ENCODE measurements at places on chromosomes 2 and 18.

GRCh38 chr2:72913486-72914205, 3.7 kb upstream of the EMX1 start:
- no peak for DNase-seq

GRCh38 chr2:72438364-72438763, 290.7 kb upstream of the CYP26B1 start:
- no peak for DNase-seq

DNA sequence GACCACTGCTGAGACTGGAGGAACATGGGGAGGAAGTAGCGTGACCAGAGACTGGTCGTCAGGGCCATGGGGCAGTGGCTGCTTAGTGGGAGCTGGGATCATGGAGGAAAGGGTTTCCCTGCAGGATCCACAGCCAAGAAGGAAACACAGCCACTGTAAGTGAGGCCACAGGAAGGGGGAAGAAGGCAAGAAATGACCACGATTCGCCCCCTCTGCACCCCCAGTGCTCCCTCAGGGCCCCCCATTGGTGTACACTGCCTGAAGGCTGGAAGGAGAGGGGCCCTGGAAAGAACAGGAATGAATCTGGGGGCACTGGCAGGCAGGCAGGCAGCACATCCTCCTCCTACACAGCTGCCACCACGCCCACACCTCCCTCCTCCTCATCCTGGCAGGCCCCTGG, 62.5 kb upstream of the RMDN2 start:
- DNase-seq = no peak

GRCh38 chr2:166381-166780, 97.5 kb downstream of the SH3YL1 start:
- no peak for DNase-seq

DNA sequence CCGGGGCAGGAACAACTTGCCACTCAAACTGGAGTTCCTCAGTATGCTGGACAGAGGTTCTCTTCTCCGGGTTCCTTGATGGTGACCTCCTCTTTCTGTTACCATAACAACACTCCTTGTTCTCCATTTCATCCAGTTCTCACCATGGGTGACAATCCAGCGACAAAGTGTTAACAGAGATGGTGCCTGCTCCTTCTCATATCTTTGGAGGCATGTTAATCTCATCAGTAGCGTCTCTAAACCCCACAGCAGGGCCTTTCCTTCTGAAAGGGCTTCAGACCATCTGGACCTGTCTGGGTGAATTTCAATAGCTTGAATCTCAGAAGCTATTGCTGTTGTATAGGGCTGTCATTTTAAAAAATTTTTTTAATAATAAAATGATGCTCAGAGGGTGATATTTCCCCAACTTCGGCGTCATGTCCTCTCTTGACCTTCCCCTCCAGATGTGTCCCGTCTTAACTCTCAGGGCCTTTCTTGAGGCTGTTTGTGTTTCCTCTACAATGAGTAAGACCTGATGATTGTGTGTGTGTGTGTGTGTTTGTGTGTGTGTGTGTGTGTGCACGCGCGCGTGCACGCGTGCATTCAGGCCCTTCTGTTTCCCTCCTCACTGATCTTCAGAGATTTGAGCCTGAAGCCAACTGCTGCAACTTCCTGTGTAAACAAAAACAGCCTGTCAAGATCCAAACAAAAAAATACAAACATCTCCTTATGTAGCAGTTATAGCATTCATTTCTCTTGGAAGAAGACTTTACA, 24.3 kb upstream of the CETN1 start:
- no peak for DNase-seq

GRCh38 chr2:103785432-103785831, 1023.6 kb downstream of the TMEM182 start:
- DNase-seq = no peak

- no peak for DNase-seq
These were observed 116.9 kb upstream of the FHL2 start for GRCh38 chr2:105515581-105516415.

- no peak for DNase-seq
These were observed 19.7 kb downstream of the CCDC102B start for GRCh38 chr18:68817584-68817983.

DNA sequence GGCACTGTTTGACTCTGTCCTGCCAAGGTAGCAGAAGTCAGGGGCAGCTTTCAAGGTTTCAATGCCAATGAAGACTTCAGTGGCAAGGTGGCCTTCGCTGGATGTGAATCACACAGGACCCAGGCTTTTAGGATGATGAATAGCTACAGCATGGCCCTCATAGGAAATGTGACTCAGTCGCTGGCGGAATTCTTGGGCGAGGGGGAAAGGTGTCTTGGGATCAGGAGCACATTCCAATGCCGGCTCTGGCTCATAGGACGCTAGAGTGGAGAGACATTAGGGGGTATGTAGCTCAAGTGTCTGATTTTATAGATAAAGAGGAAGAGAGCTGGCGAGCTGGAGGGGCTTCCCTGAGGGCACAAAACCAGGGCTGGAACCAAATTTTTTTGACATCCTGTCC, 68.6 kb downstream of the SMIM21 start:
- DNase-seq = no peak

DNA sequence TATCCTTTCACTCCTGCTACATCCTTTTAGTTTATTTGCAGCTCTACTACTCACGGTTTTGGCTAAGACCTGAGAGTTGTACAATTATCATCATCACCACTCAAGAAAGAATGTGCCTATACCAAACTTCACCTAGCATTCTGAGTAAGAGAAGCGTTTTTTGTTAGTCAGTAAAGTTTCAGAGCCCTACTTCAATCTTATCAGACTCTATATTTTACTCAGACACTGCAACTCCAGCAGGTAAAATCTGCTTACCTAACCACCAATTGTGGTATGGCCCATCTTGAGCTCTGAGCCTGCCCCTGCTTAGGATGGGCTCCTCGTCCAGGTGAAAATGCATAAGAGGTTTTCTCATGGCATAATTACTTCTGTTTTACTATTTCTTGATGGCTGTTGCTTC, 37.1 kb downstream of the ICOS start:
- no peak for DNase-seq

DNA sequence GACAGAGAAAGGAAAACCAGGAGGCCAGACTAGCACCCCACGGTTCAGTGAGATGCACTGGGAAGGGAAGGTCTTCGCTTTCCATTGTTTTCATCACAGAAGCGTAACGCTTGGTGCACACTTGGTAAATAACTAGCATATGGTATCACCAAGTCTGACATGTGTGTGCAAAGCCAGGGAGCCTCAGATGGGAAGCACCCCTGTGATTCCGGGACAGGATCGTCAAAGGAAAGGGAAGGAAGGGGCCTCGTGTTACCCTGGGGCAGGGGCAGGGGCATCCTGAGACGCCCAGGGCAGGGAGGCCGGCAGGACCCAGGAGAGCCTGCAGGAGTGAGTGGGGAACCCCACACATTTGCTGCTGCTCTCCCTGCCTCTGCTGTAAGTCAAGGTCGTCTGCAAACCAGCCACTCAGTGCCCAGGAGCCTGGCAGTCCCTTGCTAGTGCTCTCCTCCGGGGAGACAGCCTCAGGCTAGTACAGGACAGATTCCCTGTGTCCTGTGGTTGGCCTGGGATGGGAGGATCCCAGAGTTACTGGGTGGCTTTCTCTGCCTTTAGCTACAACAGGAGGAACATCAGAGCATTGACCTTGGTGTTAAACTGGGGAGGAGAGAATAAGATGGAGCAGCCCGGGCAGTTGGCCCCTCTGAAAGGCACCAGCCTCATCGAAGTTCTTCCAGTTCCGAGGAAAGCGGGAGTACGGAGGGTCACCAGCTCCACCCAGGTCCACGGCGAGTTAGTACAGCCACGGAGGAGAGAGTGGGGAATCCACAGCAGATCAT, 192.5 kb downstream of the NDUFA10 start:
- no peak for DNase-seq

DNA sequence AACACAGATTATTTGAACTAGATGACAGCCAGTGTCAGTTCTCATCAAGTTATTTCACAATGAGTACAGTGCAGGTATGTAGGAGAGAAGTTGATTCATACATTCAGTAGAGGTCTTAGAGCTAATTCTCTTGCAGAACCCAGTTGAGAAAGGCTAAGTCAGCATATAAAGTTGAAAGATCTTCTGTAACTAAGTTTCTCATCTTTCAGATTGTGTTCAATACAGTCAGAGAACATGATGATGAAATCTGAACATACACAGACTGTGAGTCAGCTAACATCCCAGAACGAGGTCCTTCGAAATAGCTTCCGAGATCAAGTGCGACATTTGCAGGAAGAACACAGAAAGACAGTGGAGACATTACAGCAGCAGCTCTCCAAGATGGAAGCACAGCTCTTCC, 41.9 kb upstream of the LIMS1 start:
- DNase-seq = no peak

DNA sequence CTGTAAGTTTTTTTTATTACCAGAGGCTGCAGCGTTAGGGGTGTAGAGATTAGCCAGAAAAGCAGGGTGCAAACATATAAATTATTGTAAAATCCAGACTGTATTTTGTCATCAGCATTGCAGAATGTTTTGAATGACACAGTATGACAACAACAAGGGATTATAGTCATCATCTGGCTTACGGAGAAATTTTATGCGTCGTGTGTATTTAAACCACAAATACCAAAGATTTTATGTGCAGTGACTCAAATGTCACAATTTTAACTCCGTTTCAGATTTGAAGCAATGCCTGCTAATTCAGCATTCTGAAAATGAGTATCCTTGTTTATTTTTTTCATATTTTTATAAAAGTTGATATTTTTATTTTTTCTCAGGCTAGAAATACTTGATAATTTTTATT, 19.4 kb upstream of the TMX3 start:
- DNase-seq = no peak

- no peak for DNase-seq
These were observed 62.8 kb downstream of the INO80D start for GRCh38 chr2:206023183-206023582.

GRCh38 chr2:39228413-39229209, 15.2 kb downstream of the CDKL4 start:
- DNase-seq = no peak

DNA sequence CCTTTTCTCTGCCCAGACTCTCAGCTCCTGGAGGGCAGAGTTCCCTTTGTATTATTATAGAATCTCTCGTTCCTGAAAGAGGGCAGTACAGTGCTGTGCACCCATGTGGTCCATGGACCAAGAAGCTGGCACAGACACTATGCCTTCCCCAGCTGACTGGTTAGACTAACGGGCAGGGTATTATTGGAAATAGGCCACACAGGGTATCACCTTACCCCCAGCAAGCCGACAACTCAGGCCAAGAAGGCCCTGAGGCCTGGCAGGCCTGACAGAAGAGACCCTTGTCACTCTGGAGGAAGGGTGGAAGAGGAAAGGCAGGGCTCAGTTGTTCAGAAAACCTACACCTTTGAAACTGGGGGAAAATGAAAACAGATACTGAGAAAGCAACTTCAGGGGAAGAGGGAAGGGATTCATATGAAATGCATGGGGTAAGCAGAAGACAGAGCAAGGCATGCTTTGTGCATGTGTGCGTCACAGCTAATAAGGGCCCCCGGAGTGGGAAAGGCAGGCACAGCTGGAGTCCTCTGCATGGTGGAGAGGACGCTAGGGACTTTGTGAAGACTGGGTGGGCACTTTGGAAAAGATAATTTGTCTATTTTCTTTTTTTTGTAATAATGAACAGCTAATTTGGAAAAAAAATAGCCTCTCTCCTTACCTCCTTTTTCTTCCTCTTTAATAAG, 476.8 kb upstream of the CELF4 start:
- no peak for DNase-seq

DNA sequence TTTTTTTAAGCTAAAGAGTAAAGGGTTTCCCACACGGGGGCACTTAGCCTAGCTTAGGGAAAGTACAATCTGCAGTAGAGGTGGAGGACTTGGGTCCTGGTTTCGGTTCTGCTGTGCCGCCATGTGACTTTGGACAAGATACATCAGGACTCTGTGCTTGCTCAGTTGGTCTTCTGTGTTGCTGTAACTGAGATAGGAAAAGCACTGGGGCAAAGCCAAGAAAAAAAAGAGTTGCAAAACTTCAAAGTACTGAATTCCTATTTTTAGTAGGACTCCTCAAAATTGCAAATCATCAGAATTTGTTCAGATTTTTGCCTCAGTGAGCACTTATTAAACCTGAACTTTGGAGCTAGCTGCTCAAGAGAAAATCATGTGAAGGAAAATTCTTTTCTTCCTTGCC, 96.3 kb upstream of the STON1 start:
- DNase-seq = no peak

DNA sequence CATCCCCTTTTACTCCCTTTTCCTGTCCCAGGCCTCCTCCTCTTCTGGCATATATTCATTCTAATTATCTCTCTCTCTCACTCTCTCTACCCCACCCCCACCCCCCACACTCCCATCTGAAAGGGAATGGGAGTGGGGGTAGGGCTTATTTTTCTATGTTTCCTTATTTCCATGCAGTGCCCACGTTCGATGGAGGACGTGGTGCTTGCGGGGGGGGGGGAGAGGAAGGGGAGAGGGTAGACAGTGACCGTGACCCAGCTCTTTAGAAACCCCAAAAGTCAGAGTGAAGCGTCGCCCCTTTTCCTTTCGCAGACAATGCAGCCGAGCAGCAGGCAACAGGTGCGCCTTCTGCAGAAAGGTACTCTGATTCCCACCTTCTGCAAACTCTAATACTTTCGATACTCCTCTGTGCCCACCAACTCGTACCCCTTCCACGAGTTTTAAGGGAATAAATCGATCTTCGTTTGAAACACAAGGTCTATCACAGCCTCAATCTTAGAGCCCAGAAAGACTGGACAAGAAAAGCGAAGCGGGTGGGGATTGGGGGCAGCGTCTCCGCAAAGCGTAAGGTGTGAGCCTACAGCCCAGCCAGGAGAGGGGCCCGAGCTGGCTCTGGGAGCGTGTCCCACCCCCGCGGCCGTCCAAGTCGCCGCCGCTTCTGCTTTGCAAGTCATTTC, 891 bp upstream of the NR4A2 start:
- no peak for DNase-seq

GRCh38 chr18:76431437-76432273, 63.4 kb downstream of the ZNF516 start:
- no peak for DNase-seq

DNA sequence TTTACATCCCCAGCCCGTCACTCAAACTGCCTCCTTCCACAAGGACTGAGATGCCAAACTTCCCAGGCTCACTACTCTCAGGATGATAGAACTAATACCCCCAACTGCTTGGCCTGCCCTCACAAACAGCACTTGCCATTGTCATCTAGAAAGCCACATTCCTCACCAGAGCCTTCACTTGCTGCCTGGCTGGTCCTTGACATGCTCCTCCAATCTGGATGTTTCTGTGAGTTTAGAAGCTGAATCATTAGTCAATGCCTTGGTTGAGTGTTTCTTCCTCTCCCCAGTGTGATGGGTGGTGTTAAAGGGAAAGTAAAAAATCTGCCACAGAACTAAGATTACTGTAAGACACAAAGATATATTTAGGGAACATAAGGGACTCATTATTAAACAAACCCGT, 52.5 kb downstream of the MARCHF4 start:
- DNase-seq = no peak

GRCh38 chr18:57954935-57955334, 89.1 kb upstream of the NEDD4L start:
- DNase-seq = no peak

DNA sequence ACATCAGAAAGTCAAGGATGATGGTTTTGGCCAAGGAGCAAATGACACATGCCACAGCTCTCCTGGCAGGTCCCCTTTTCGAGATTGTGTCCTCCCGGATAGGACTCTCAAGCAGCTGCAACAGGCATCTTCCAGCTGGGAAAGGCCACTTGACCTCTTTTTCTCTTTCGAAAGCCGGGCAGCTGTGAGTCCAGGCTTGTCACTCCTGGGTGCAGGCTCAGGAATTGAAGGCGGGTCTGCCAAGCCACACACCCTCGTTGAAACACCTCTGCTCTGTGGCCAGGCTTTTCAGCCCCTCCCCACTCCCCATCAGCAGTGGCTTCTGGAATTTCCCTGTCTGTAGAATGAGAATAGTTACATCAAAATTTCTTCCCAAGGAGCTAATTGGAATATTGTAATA, 98.0 kb downstream of the CCDC138 start:
- DNase-seq = no peak

GRCh38 chr18:70075906-70076305, 128.2 kb upstream of the CD226 start:
- no peak for DNase-seq

Data from stimulated activated CD4-positive, alpha-beta T cell treated with anti-CD3 and anti-CD28 coated beads, Interleukin-1b, Interleukin-23, amount 100 ng/mL, for 24 hours (primary cell).